ENCODE measurements at places on chromosomes 2 and 18.

- no peak for DNase-seq
Measured at GRCh38 chr2:174662859-174663258, 65.3 kb upstream of the WIPF1 start.

DNA sequence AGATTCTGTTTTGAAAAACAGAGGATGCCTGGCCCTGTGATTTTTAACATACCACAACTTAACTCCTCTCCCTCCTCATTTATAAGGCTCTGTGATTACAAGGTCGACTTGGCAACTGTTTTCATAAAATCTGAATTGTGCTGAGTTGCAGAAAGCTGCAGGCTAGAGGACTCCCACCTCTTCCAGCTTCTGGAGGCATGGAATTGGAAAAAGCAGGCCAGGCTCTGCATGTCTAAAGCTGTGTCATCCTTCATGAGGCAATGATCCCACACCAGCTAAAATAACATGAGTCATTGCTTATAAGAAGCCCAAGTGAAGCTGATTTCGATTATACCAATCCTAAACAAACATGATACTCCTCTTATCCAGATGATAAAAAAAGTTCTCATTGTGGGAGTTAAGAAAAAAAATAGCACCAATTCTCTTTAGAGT, 11.7 kb downstream of the ARHGAP28 start:
- peak; percentile 86 for DNase-seq

DNA sequence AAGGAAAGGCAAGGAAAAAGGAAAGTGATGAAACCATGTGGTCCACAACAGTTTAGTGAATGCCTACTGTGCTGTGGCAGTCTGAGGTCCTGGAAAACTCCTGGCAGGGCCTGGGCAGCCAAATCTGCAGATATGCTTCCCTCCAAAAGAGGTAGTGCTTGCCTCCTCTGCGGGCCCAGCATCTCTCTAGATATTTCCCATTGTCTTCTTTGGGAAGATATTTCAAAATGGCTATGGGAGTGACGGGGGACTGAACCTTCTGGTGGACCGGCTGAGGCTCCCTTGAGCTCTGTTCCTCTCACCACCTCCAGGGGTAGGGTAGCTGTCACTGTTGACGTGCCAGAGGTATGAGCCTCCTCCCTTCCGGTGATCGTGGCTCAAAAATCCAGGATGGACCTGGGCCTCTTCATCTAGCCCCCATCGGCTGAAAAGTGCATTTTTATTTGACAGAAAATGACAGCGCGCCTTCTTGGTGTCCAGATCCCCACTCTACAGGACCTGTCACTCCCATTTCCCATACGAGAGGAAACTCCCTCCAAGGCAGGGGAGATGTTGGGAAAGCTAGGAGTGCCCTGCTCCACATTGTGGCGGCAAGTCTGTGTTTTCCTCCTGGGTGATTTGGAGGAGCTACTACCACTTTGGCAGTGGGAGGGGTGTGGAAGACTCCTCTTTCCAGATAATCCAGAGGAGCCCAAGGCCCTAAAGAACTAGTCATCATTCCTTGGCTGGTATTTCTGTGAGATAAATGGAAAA, 9.4 kb upstream of the PAX3 start:
- DNase-seq: no peak

DNA sequence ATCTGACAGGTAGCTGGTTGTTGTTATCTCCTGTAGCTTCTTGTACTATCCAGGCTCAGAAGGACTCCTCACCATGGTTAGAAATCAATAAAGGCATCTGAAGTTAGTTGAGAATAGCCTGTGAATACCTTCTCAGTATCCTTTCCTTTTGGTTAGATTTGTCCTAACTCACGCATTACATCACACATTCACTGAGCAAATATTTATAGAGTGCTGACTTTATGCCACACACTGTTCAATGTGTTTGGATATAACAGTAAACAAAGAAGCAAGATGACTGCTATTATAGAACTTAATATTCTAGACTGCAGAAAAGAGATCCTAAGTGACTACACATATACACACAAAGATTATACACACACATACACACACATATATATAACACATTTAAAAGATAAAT, 889.9 kb upstream of the CHAC2 start:
- no peak for DNase-seq

GRCh38 chr18:44117821-44118220, 562.9 kb upstream of the SETBP1 start:
- no peak for DNase-seq

DNA sequence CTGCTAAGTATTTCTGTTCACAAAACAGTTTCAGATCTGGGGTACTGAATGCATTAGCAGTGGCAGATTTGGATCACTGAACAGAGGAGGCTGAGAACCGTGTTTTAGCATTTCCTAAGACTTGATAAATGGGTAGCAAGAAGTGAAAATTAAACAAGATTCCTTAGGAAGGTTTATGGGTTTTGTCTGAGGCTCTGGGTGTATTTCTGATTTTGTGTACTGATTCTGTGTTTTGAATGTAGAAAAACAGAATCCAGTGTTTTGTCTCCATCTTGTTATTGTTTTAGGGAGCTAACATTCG, 1.4 kb downstream of the FAM117B start:
- no peak for DNase-seq

DNA sequence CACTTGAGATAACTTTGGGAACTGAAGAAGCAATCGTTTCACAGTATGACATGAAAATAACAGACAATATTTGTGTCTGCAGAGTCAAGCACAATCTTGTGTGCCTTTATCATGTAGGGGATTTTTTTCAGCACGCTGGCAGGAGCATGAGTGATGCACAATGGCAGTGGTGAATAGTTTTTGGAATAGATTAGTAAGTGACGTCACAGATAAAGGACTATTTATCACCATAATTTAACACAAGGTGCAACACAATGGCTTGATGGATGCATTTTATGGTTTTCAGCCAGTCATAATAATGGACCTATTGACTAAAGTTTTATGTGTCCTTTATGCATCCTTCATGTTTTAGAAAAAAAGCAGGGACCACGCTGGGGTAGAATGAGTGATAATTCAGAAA, 559.8 kb upstream of the FANCL start:
- DNase-seq: no peak

DNA sequence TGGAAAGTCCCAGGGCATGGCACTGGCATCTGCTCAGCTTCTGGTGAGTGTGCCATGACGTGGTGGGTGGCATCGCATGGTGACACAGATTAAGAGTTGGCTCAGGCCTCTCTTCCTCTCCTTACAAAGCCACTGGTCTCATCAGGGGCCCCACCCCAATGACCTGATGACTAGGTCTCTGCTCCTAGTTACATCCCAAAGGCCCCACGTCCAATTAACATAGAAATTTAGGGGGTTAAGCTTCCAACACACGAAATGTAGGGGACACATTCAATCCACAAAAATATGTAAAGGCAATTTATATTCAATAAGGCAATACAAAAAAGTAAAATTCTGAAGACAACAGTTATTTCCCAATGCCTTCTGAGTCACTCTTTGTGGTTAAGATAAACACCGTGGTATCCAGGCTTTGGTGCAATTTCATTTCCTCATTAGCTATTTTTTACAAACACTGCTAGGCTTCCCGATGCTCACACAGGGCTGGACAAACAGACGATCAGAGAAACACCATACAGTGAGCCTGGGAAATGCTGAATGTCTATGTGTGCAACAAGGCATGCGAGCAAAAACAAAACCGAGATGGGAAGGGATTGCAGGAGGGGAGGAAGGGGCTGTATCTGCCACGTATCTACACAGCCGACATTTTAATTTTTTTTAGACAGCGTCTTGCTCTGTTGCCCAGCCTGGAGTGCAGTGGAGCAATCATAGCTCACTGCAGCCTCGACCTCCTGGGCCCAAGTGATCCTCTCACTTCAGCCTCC, 67.2 kb downstream of the MBP start:
- no peak for DNase-seq

GRCh38 chr2:79660557-79660956, 147.7 kb downstream of the CTNNA2 start:
- no peak for DNase-seq

DNA sequence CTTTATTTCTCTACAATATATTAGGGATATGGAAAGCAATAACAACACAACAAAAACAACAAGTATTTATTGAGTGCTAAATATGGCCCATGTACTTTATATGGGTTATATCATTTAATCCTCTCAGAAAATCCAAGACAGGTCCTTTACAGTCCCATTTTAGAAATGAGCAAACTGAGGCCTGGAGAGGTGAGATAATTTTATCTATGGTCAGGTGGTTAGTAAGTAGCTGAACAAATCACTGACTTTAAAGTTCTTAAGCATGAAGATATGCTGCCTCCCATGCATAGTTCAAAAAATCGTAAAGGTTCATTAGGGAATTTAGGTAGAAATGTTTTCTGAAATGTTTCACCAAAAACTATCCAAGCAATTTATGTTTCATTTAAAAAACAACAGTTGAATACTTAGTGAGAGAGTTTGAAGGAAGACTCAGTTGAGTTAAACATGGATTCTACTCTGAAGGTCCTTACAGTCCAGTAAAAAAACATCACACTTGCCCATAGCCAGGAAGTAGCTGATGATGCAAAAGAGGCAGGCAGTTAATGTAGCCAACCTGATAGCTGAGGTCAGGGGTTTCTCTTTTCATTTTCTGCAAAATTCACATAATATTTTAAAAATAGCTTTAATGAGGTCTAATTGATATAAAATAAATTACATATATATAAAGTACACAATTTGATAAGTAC, 7.6 kb upstream of the NFE2L2 start:
- no peak for DNase-seq

DNA sequence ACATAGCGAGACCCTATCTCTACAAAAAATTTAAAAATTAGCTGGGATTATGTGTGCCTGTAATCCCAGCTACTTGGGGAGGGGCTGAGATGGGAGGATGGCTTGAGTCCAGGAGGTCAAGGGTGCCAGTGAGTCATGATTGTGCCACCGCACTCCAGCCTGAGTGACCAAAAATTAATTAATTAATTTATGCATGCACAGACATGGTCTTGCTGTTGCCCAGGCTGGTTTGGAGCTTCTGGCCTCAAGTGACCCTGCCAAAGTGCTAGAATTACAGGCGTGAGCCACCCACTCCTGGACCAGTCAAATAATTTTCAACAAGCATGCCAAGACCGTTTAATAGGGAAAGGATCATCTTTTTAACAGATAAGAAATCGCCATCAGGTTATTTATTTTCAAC, 57.7 kb upstream of the TFCP2L1 start:
- no peak for DNase-seq

- DNase-seq: no peak
Measured at GRCh38 chr18:23479829-23480505, 23.3 kb upstream of the RMC1 start.

DNA sequence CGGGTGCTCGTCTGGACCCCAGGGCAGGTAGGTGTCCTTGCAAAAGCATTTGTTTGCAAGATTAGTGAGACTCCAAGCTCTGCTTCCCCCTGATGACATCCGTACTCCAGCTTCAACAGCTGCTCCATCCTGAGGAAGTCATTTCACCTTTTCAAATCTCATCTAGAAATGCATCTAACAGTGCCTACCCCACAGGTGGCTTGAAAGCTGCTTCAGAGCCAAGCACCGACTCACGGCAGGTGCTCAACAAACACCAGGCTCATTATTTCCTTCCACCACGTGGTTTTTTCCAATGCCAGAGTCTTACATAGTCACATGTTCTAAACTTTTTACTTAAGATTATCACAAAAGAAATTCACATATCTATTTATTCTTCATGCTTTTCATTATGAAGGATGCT, 31.9 kb downstream of the CNGA3 start:
- DNase-seq: peak; percentile 5

DNA sequence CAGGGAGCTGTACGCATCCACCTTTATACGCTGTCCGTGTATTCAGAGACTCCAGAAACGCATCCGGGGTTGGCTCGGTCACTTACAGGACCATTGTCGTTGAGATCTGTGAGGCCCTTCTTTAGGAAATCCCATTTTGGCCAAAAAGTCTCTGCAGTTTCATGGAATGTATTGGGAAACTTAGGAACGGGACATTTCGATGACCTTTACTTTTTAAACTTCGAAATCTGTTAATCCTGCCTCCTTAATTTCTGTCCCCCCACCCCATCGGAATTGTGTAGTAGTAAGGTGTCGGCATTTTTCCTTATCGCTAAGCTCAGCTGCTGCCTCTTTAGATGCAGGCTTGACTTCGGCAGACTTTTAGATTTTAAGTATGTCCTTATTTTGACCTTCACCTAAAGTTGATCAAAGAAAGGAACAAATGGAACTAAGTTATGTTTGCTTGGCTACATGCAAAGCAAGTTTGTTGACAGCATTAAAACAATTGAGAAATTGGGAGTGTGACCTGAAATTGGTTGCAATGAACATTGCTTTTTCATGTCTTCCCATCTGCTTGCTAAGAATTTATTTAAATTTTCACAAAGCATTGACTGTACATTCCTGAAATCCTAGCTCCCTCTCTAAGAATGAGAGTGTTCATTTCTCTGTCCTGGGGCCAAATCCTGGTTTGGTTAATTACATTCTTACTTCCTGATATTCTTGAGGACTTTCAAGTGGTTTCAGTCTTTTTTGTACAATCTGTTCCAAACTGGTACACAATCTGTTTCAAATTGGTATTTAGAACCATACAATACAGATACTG, 884 bp upstream of the RAPH1 start:
- DNase-seq: peak; percentile 21

DNA sequence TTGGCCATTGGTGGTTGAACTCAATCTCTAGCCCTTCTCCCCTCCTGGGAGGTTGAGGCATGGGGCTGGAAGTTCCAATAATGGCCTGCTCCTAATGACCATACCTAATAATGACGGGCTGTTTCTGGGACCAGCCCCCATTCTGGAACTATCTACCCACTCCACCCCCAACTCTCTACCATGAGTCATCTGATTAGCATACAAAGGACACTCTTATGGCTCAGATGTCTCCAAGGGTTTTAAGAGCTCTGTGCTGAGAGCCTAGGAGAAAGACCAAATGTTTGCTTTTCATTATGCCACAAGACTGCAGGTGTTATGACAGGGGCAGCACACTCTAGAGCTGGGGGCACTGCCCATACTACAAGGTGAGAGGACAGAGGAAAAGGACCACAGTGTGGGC, 137.0 kb upstream of the NCKAP5 start:
- no peak for DNase-seq

GRCh38 chr2:176088048-176088936, 4.2 kb upstream of the HOXD13 start:
- DNase-seq: peak; percentile 83

DNA sequence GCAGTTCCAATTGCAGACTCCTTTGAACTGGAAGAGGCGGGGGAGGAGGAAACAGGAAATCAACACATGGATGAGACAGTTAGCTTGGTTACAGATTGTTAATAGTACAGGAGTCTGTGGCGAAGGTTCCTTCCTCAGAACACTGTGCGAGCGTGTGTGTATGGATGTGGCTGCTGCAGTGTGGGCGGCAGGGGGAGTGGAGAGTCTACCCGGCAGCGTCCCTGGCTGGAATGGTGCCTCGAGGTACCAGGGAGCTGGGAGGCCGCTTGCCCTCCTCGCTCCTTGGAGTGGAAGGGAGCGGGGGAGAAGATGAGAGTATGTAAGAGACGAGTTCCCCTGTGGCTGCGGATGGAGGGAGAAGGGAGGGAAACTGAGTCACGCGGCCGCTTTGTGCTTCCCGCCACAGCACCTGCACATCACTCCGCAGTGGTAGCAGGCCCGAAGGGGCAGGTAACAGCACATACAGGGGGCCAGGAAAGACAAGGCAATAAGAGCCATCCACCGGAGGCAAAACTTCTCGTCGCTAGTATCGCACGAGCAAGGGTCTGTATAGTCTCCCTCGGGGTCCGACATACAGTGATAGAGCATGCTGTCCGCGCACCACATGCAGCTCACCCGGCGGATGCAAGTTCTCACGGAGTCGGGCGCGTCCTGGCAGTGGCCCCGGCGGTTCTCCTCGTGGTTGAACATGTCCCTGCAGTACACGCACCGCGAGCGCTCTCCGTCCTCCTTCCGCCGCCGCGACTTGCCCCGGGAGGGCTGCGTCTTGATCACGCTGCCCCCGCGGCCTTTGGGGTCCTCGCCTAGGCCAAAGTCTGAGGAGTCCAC, 85.7 kb downstream of the ACTR2 start:
- DNase-seq: no peak

- DNase-seq: peak; percentile 55
Measured at GRCh38 chr2:185245806-185246205, 492.8 kb upstream of the FSIP2 start.
